ENCODE measurements at places on chromosomes 5 and 9. TPM values are rescaled to one million over a fixed set of nuclear protein-coding genes. Genes with fewer than 3 reads are reported as not detected.

The PCDHA11 gene
- not detected for total RNA-seq

The PRDM9 gene
- not detected for total RNA-seq

The LHX2 gene
- not detected for total RNA-seq

The CNTFR gene
- not detected for total RNA-seq

The IL13 gene
- total RNA-seq = 3.9 TPM

The NR5A1 gene
- not detected for total RNA-seq

The IL33 gene
- not detected for total RNA-seq

The PCDHGB4 gene
- total RNA-seq = not detected

The DAP gene
- 44.0 TPM for total RNA-seq

DNA sequence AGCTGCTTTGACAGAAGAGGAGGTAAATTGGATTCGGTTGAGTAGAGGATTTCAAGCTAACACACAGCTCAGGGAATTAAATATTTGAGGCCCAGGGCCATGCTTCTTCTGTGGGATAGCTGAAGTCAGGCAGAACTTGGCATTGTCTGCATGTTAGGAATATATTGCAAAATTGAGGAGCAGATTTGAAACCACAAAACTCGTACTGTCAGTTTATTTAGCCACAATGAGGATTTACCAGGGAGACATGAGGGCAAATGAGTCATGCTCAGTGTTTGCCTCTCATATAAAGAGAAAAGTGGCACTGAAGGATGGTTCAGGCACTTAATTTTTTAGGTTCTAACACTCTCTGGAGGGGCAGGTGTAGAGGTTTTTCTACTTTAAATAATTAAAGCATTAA lies 83.0 kb upstream of the PRLR start:
- peaks cover 23% of the 10 kb centered on the region for H3K27me3 ChIP-seq
- H3K4me3 ChIP-seq = no peak overlapping the region

GRCh38 chr9:113531919-113532808 lies 68.6 kb downstream of the RGS3 start:
- peaks cover 24% of the 10 kb centered on the region for H3K36me3 ChIP-seq
- H3K4me3 ChIP-seq = no peak overlapping the region
- H3K27ac ChIP-seq = peak overlapping the region; percentile 12

DNA sequence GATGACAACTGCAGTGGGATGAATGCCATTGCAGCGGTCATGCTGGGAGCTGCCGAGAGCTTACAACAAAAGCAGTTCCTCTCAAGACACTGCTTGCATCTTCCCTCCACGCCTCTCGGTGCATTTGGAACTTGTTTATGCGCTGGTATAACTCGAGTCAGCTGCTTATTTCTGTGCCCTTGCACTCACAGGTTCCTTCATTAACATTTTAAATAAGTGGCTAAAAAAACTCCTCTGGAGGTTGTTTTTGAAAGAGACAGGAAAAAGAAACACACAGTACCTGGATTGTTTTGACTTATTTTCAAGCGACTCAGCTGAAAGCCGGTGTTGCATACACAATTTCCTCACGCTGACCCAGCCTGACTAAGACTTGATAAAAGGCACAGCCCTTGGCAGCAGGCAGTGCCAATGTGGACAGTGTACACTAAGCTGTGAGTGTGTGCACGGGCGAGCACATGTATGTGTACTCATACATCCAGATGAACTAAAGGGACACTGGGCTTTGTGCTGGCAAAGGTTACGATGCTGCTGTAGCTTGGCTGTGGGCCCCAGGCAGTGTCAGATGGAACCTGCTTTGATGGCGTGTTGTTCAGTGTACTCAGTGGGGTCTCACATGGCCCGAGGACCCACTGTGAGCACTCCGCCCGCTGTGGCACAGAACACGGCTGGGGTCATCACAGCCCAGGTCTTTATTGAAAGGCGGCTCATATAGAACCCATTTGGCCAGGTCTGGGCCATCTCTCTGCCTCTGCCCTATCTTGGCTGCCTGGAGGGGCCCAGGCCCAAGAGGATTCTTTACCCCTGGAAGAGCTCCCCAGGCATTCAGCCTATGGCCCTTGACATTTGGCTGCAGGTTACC lies 92.3 kb downstream of the ANKRD33B start:
- H3K36me3 ChIP-seq = no peaks in the 10 kb centered on the region
- no peaks in the 10 kb centered on the region for H3K4me1 ChIP-seq
- no peak overlapping the region for H3K4me3 ChIP-seq
- DNase-seq = no peak

DNA sequence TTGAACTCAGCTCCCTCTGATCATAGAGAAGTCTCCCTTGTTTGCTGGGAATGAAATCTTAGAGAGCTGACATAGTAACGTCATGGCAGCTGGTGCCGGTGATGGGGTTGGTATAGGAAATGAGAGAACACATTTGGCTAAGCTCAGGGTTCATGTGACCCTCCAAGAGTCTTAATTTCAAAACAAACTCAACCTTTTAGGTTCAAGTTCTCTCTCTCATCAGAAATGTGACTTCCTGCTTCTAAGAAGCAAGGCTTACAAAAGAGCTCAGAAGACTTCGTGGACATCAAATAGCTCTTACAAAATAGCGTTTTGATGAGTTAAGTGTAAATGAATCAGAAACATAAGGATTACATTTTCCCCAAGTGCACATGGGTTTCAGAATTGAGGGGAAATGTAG lies 97.3 kb downstream of the PAPPA start:
- no peak overlapping the region for H3K27ac ChIP-seq
- no peaks in the 10 kb centered on the region for H3K4me1 ChIP-seq
- no peak for DNase-seq
- H3K4me3 ChIP-seq = no peak overlapping the region

DNA sequence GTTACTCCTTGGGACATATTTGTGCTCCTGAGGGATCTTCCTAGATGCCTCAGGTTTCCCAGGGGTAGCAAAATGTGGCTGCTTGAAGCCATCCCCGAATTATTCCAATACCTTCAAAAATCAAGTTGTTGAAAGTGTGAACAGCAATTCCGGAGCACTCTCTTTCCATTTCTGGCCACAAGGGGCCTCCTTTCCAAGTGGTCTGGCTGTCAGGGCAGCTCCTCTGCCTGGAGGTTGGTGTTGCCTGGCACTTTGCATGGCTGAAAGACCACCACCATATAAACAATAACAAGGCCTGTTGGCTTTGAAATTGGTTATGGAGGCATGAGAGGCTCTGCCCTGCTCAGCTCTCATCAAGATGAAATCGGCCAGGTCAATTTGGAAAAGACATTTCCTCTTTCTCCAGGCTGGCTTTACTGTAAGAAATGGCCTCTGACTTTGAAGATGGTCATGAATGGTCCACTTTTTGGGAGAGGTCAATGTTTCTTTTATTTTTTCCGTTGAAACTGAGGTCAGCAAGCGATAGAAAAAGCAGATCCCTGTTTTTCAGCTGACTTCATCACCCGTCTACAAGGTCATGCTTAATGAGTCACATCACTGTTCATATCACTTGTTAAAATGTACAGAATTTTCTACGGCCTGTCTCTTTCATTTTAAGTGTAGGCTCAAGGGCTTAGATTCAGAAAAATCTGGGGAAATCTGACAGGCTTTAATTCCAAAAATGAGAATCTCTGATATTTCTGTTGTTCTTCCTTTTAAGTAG lies 481.1 kb upstream of the ZNF608 start:
- no peaks in the 10 kb centered on the region for H3K27me3 ChIP-seq
- no peak overlapping the region for H3K27ac ChIP-seq
- DNase-seq = no peak
- no peaks in the 10 kb centered on the region for H3K4me1 ChIP-seq
- H3K36me3 ChIP-seq = no peaks in the 10 kb centered on the region

DNA sequence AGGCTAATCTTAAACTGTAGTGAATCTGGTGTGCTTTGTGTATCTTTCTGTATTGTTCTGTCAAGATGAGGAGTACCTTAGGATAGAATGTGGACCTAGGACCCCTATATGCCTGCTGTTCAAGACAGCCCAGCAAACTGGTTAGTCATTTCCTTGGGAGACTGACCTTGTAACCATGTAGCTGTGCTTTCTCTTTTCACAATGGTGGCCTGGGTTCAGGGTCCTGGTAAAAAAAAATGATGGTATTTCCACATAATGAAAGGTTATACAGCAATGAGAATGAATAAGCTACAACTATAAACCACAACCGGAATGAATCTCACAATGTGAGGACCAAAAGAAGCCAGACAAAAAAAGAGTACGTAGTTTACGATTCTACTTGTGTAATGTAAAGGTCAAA lies 36.4 kb upstream of the F2RL1 start:
- no peak overlapping the region for H3K27ac ChIP-seq
- no peak overlapping the region for H3K4me3 ChIP-seq
- DNase-seq = no peak

DNA sequence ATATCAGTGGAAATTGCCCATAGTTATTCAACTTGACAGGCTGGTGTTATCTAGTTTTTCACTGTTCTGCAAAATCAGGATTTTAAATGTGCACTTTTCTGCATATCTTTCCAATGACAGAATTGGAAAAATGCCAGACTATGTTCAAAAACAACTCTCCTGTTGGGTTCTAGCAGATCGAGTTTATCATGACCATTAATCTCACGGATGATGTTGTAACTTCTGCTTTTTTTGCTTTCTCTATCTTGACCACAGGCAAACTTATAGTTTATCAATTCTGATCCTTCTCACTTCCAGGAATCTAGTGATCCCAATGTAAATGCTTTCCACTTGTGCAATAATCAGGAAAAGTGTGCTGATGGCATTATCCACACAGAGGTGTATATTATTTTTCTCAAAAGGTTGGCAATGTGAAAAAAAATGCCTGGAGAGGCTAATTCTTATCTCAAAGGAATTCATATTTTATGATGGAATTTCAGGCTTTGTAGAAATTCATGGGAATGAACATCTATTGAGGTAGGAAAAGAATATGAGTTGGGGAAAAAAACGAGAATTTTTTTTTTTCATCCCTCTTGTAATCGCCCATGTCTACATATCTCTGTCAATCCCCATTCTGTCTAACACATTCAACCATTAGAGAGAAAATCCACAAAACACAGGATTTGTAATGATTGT lies 73.6 kb upstream of the DAB2 start:
- H3K36me3 ChIP-seq = no peaks in the 10 kb centered on the region
- H3K4me3 ChIP-seq = no peak overlapping the region
- DNase-seq = no peak
- no peaks in the 10 kb centered on the region for H3K4me1 ChIP-seq

GRCh38 chr5:101284736-101285375 lies 381.8 kb upstream of the ST8SIA4 start:
- H3K4me1 ChIP-seq = no peaks in the 10 kb centered on the region
- no peaks in the 10 kb centered on the region for H3K36me3 ChIP-seq
- peaks cover 3% of the 10 kb centered on the region for H3K27me3 ChIP-seq
- no peak for DNase-seq
- no peak overlapping the region for H3K4me3 ChIP-seq

- no peak overlapping the region for H3K27ac ChIP-seq
- no peak for DNase-seq
- no peak overlapping the region for H3K4me3 ChIP-seq
- H3K27me3 ChIP-seq = no peaks in the 10 kb centered on the region
- H3K4me1 ChIP-seq = no peaks in the 10 kb centered on the region
- H3K36me3 ChIP-seq = peaks cover 49% of the 10 kb centered on the region
Measured at GRCh38 chr9:108900176-108900575, 33.7 kb downstream of the ELP1 start.

DNA sequence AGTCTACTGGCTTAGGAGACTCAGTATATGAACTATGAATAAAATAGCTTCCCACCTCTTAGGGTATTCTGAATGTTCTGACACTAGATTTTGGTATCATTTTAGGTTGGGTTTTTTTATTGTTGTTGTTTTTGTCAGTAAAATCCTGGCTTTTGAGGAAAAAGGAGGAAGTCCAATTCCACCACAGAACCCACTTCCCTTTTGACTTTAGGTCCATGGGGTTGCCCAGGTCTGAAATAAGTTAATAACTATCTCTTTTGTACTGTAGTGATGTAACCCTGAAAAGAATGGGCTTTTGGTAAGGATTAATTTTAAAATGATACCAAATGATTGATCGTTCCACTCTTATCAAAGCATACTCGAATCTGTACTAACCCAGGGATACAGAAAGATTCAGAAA lies 29.1 kb upstream of the IL12B start:
- H3K27me3 ChIP-seq = peaks cover 2% of the 10 kb centered on the region
- H3K27ac ChIP-seq = no peak overlapping the region
- no peak for DNase-seq

- no peak overlapping the region for H3K27ac ChIP-seq
- H3K4me1 ChIP-seq = peaks cover 11% of the 10 kb centered on the region
Measured at GRCh38 chr5:129905473-129906176, 1.4 kb downstream of the CHSY3 start.

- H3K36me3 ChIP-seq = no peaks in the 10 kb centered on the region
- peaks cover 5% of the 10 kb centered on the region for H3K27me3 ChIP-seq
- no peak overlapping the region for H3K4me3 ChIP-seq
- no peak for DNase-seq
- H3K4me1 ChIP-seq = no peaks in the 10 kb centered on the region
Measured at GRCh38 chr9:88013607-88014006, 39.3 kb upstream of the CDK20 start.

DNA sequence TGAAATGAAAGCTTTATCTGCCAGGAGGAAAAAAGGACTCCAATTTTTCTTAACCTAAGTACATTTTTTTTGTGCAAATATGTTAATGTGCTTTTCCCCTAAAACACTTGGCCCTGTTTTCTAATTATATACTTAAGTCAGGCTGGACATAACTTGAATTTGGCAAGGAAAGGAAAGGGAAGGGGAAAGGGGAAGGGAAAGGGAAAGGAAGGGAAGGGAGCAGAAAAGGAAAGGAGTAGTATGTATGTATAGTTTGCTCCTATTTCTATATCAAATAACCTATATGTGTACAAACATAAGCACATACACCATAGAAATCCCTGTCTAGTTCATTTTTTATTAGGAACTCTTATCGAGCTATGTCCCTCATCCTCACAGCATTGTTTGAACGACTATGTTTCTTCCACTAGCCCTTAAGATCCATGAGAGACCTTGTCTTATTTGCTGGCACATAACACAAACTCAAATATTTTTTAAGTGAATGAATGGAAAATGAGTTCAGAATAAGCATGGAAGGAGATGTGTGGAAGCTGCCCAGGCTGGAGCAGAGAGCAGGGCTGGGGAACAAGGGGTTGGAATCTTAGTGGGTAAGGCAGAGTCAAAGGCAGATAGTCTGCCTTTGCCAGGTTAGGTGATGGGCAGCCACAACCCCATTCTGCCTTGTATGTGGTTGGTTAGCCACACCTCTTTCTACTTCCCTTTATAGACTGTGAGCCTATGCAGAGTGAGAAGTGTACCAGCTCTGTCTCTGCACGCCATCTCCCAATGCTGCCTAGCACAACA lies 70.0 kb downstream of the KLHL3 start:
- H3K36me3 ChIP-seq = peaks cover 4% of the 10 kb centered on the region
- DNase-seq = peak; percentile 65
- H3K4me3 ChIP-seq = no peak overlapping the region
- H3K4me1 ChIP-seq = peaks cover 31% of the 10 kb centered on the region
- H3K27me3 ChIP-seq = no peaks in the 10 kb centered on the region

DNA sequence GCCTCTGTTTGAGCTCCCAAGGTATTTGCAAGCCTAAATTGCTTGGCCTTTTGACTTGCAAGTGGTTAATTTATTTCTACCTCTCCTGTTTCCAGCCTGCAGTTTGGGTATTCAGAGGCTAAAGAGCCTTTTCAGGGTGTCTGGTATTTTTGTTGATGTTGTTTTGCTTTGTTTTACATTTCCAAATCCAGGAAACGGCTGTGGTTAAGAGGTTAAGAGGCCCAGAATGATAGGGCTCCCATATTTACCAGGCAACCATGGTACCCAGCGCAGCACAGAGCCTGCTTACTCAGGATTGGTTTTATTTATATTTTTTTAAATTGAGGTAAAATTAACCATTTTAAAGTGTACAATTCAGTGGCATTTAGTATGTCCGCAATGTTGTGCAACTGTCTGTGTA lies 92.1 kb downstream of the PDZD2 start:
- no peak for DNase-seq
- no peak overlapping the region for H3K4me3 ChIP-seq
- no peaks in the 10 kb centered on the region for H3K36me3 ChIP-seq
- no peak overlapping the region for H3K27ac ChIP-seq
- no peaks in the 10 kb centered on the region for H3K27me3 ChIP-seq

Data from activated CD4-positive, alpha-beta T cell treated with anti-CD3 and anti-CD28 coated beads for 36 hours (primary cell).